Stimulated activated CD4-positive, alpha-beta T cell treated with anti-CD3 and anti-CD28 coated beads, Interleukin-15, amount 100 ng/mL, for 48 hours (primary cell): ENCODE measurements at places on chromosomes 12 and 14.

- DNase-seq, result no peak
These were observed 8.6 kb downstream of the NACA start for GRCh38 chr12:56716458-56716857.

DNA sequence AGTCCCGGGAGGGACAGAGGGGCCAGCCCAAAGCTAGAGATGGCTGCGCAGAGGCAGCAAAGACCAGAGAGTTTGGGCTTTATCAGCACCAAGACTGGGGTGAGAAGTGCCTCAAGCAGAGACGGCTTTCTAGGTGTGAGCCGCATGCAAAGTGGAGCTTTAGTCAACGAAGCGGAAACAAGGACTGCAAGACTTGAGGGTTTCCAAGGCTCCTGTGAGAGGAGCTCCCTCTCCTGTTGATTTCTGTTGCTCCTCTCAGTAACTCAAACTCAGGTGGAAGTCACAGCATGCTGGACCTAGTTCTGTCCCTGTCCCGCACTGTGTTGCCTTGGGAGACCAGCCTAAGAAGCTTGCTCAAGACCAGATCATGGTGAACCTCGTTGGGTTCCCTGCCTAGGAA lies 327.8 kb downstream of the MED13L start:
- no peak for DNase-seq

DNA sequence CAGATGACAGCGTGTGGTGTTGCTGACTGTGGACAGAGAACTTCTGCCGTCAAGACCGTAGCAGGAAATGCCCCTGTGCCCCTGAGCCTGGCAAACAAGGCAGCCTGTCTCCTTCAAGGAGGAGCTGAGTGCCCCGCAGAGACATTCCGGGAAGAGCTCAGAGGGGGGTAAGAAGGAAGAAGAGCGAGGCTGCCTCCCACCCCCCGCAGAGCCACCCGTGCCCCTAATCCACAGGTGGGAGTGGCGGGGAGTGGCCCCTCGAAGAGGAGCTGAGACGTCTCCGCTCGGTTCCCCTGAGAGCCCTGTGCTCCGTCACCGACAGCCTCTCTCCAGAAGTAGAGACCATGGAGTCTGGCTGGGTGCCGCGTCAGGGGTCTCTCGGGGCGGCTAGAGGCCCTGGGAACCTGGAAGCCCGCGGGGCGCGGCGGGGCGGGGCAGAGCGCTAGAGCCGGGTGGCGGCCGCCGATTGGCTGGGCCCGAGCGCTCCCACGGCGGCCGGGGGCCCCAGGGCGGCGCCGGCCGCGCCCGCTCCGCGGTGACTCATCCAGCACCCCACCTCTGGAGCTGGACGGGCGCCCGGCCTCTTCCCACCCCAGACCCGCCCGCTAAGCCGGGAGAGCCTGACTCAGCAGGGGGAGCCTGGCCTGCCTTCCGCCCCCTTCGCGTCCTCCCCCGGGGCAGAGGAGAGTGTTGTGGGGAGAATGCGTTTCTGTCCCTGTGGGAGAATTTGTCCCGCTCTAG lies 25.2 kb upstream of the KRT78 start:
- no peak for DNase-seq

DNA sequence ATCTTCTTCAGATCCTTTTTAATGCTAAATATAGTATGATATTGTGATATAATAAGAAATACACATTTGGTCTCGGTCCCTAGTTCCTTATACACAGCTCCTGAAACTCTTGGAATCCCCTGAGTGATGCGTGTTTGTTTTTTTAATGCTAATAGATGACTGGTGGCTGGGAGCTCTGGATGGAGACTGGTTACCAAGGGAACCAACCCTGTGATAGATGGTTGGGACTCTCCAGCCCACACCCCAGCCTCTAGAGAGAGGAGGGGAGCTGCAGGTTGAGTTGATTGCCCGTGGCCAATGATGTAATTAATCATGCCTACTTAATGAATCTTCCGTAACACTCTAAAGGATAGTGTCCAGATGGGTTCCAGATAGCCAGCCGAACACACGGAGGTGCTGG lies 140.6 kb downstream of the FBXL14 start:
- DNase-seq, result no peak

DNA sequence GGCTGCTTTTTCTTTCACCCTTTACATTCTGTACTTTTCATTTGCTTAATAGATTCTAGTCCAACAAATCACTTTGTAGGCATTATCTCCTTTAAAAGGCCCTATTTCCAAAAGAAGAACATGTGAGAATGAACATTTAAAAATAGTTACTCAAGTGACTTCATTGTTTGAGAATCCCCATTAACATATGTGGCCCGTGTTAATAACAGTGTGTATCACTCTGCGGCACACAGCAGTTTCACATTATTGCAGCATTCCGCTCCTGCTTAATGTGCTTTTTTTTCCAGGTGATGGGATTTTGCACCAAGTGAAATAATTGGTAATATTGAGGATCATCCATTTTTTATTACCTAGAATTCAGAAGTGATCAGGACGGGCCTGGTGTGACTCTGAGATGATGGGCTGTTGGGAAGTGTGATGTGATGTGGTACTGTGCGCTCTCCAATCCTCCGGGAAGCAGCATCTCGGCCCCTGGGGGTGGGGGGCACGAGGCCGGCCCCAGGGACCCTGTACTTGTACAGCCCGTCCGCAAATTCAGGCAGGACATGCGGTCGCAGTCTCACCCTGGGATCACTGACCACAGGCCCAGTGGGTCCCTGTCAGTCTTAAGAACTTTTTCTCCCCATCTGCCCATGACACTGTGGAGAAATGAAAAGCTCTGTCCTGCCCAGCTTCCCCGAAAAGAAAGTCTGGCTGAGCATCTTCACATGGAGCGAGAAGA lies 32.9 kb downstream of the SLC15A4 start:
- no peak for DNase-seq

DNA sequence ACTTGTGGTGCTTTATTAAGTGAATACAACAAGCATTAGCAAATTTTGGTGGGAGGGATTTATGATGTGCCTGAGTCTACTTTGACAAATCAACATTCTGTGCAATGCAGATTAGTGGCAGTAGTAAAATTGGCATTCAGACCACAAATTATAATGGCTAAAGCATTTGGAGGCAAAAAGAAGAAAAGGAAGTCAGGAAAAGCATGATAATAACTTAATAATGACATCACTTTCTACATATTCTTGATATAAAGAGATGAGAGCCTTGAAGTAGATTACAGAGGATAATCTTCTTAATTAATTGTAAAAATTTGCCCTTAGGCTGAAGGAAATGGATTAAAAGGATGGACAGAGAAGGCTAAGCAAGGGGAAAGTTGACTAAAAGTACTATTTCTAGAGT lies 126.0 kb downstream of the SLC6A15 start:
- no peak for DNase-seq

- DNase-seq, result no peak
These were observed 416.5 kb downstream of the NELL2 start for GRCh38 chr12:44459569-44459968.

DNA sequence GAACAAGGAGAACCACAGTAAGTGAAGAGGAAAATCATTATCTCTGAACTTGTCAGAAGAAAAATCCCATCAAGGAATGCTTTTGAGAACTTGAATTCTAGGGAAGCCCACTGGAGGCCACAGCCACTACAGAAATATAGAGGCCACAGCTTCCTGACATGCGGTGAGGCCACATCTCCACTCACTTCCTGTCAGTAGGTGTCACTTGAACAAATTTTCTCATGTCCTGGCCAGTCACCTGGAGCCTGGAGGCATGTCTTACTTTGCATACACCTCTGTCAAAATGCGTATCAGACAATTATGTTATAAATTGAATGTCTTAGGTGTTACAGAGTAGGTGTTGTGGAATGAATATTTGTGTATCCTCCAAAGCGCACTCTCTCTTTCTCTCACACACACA lies 370.3 kb downstream of the DAD1 start:
- DNase-seq, result no peak

DNA sequence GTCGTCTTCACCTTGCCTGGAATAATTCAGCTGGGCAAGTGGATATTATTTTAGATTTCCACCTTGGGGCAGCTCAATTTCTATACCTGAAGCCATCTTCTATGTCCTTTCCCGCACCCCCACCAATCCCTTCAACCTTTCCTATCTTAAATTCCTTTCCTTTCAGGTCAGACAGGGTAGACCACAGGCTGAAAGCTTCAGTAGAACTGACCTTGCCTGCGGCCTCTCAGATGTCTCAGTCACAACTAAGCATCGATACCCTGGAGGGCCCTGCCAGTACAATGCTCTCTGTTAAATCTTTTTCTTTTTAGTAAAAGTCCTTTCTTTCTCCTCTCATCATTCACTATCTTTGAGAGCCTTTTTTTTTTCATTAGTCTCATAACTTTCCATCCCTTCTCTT lies 38.9 kb downstream of the SLC2A14 start:
- DNase-seq, result no peak

GRCh38 chr12:6426882-6427671 lies 17.7 kb upstream of the CD27 start:
- DNase-seq, result peak; percentile 93

DNA sequence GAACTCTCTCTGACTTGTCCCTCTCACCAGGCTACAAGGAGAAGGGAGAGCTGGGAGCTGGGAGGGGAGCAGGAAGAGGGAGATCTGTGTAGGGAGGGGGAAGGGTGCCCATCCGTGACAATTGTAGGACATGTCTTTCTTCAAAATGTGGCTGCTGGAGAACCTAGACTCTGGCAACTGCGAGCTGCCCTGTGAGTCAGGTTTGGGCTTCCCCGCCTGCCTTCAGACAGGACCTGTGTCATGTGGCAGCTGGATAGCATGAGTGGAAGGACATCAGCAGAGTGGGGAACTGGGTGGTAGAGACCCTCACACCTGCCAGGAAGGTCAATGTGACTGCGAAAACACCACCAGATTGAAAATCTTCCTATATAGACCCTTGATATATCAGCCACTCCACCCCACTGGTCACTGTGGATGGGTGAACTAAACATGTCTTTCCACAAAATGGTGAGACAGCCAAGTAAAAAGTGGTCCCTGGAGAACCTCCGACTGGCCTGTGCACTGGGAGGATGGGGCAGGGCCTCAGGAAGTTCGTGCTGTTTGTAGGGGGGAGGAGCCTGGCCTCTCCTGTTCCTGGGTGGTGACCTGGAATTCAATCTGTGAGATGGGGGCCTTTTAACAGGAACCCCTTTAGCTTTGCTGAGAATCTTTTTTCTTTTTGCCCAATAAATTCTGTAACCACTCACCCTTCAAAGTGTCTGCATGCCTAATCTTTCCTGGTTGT lies 62.2 kb upstream of the CAPRIN2 start:
- DNase-seq, result no peak

DNA sequence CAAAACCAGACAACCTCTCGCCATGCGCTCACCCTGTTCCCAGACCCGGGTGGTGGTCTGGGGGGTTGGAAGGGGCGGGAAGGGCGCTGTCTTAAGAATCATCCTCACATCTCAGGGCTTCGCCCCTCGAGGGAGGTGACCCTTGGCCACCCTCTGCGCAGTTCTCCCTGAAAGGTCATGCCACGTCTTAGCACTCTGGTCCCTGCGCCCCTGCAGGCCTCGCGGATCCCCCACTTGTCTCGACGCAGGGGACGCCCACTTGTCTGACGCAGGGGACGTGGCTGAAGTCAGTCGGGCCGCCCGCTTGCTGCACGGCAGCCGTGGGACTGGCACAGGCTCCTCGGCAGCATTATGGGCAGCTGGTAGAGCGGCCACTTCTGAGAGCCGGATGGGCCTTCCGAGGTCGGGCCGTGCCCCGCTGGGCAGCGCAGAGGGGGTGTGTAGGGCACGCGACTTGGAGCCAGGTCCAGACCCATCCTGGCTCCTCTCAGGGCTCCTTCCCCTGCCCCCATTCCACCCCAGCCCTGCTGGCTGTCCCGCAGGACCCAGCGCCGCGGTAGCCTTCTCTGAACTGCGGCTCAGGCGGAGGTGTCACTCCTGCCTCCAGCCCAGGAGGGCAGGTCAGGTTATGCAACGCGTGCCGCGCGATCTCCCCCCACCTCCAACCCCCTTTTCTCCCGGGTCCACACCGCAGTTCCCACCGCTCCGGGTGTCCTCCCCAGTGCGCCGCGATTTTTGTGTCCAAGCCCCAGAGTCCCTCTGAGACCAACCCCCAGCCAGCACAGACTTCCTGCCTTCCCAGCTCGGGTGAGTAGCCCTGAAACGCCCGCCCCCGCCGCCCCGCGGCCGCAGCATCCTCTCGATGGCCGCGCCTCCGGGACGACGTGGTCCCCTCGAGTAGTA lies 40.9 kb upstream of the CAPRIN2 start:
- DNase-seq, result peak; percentile 56

- no peak for DNase-seq
These were observed 12.0 kb downstream of the OSBPL8 start for GRCh38 chr12:76547526-76547925.

DNA sequence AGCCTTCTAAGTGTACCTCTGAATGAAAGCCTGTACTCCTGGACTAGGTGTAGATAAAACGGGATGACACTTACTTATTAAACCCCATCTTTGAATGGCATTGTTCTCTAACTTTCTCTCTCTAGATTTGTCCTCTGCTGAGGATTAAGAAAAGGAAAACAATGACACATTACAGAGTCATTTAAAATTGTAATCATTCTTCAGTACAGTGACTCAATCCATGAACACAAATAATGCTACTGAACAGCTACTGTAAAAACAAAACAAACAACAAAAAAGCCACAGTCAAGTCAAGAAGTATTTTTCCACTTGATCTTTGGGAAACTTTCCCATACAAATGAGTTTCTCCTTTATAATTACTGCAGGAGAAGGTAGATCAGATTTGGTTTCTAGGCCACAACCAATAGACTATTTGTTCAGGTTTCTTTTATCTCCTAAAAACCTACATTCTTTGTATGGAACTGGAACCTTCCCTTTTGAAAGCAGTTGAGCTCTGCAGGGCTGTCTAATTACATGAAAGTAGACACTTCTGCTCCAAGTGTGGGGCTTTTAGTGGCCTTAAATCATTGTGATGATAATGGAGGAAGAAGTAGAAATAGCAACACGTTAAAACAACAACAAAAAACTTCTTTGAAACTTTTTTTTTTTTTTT lies 219.1 kb downstream of the ESR2 start:
- no peak for DNase-seq

DNA sequence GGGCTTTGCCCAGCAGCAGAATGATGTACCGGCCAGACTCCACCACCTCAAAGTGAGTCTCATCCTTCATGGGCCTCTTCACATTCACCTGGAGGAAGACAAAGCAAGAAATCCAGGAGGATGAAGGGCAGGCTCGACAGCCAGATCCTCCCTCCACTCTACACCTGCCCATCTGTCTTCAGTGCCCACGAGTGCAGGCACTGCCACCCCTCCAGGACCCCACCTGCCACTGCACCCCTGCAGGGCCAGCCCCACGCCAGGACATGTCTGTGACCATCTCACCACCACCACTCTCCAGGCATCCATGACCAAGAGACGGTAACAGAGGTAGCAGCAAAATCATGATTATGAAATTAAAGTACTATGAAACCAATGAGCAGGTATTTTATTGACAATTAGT lies 84.3 kb upstream of the ANO2 start:
- DNase-seq, result no peak

GRCh38 chr12:3236345-3237187 lies 159.4 kb downstream of the TSPAN9 start:
- peak; percentile 4 for DNase-seq
